Mammary epithelial cell (primary cell): ENCODE measurements at places on chromosomes 13 and 19. TPM values are rescaled to one million over a fixed set of nuclear protein-coding genes. Genes with fewer than 3 reads are reported as not detected.

The DMWD gene
- 40.0 TPM for total RNA-seq

The COL5A3 gene
- 0.33 TPM for total RNA-seq

The THSD1 gene
- 44.5 TPM for total RNA-seq

The PSG7 gene
- total RNA-seq, result not detected

The ZNF540 gene
- 1.5 TPM for total RNA-seq

The PRSS57 gene
- total RNA-seq, result not detected

The SKA3 gene
- total RNA-seq, result 5.0 TPM

The CEACAM3 gene
- not detected for total RNA-seq

The LILRA1 gene
- total RNA-seq, result not detected in 2 replicates

The IZUMO2 gene
- not detected in 2 replicates for total RNA-seq

The SIRT6 gene
- 8.7 TPM for total RNA-seq

The NKG7 gene
- total RNA-seq, result not detected in 2 replicates

The TFPT gene
- 9.3 TPM for total RNA-seq

The ABHD8 gene
- total RNA-seq, result 29.3 TPM

The GSK3A gene
- total RNA-seq, result 61.9 and 66.2 TPM in 2 replicates

The CNN1 gene
- total RNA-seq, result 35.3 TPM

The SIGLEC7 gene
- not detected for total RNA-seq

The FUT3 gene
- 0.67 TPM for total RNA-seq

The ZFP82 gene
- total RNA-seq, result 6.2 TPM

The COG3 gene
- 35.7 TPM for total RNA-seq

The PTGER1 gene
- 0.56 and 0.69 TPM in 2 replicates for total RNA-seq

The GFY gene
- total RNA-seq, result not detected in 2 replicates

The SBK2 gene
- total RNA-seq, result not detected

The ZNF418 gene
- 3.0 and 3.5 TPM in 2 replicates for total RNA-seq

The ZNF723 gene
- total RNA-seq, result not detected

The ATP1A3 gene
- 0.87 TPM in 1 of 2 replicates, not detected in the other for total RNA-seq

The PGLYRP1 gene
- total RNA-seq, result not detected

The KLK2 gene
- total RNA-seq, result not detected

The F10 gene
- total RNA-seq, result not detected

The DPF1 gene
- 3.0 TPM for total RNA-seq

The KIR2DL1 gene
- total RNA-seq, result not detected in 2 replicates

The ZNF93 gene
- 16.8 TPM for total RNA-seq

The CPT1C gene
- 0.83 TPM for total RNA-seq

The KLF1 gene
- total RNA-seq, result not detected

The C19orf67 gene
- total RNA-seq, result not detected

The ZNF665 gene
- total RNA-seq, result 1.6 and 2.3 TPM in 2 replicates

The ATP8B3 gene
- total RNA-seq, result 1.0 TPM

The ZNF534 gene
- not detected in 2 replicates for total RNA-seq

The HCST gene
- 1.3 and 2.3 TPM in 2 replicates for total RNA-seq

The ACP7 gene
- total RNA-seq, result 3.3 TPM

The APC2 gene
- total RNA-seq, result under 0.01 TPM

The KCNC3 gene
- 0.09 TPM in 1 of 2 replicates, not detected in the other for total RNA-seq

The PLPPR3 gene
- total RNA-seq, result under 0.01 TPM
